ENCODE measurements at places on chromosomes 11 and 22.

DNA sequence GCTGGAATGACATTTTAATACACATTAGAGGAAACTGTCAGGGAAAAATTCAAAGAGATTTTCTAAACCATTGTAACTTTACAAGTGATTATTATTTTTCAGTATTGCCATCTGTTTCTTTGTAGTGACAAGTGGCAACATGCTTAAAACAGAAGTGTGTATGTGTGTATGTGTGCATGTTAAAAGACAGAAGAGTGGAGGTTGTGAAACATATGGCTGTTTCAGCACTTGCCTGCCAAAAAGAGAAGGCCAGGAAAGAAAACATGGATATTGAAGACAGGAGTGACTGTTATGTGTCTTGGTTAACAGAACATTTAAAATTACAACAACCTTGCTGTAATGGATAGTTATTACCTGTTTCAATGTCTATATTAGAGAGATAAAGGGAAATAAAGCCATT lies 24.3 kb upstream of the VWA5A start:
- no peak for DNase-seq

GRCh38 chr22:32961497-32961896 lies 96.7 kb downstream of the SYN3 start:
- DNase-seq = no peak

DNA sequence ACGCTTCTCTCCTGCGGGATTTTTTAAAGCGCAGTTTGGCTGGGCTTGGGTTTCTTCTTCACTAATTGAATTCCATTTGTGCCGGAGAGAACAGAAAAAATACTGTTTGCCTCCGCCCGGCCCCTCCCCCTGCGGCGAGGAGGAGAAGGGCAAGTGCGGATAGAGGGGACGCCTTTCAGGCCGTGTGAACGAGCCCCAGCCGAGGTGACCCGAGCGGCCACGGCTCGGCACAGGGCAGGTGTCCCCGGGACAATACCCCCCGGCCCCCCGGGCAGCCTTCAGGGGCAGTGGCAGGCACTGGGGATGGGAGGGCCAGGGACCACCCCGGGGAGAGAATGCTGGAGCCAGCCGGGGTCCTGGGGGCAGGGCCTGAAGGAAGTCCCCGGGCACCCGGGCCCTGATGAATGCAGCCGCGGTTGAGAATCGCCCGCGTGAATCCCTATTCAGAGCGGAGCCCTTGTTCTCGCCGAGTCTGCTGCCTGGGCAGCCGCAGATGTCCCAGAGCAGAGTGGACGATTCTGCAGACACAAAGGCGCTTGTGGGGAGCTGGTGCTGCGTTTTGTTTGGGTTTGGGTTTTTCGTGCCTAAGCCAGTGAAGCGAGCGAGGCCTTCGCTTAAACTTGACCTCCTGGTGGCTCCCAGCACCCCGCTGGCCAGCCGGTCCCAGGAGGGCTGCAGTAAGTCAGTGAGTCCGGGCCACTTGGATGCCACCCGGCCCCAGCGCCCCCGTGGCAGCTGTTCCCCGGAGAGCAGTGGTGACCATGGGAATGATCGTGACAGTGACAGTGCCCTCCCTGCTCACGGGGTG lies 96.0 kb downstream of the WNT7B start:
- DNase-seq = no peak

GRCh38 chr11:27573024-27573423 lies 66.5 kb upstream of the LIN7C start:
- DNase-seq = no peak

DNA sequence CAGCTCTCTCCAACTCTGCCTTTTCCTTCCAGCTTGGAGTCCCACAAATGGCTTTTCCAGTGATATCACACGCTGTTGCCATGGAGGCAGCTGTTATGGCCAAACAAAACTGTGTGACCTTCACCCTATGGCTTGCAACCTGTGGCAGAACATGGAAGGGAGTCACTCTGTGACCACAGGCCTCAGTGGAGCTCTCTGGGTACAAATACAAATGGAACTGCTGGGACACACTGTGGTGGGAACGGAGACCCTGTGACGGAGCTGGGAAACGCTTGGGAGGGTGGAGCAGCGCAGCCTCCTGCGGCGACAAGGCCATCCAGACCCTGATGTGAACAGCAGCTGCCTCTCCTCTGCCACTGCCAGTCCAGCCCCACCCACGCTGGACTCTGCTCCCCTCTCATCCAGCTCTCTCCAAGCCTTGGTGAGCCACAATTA lies 162.5 kb downstream of the ETS1 start:
- DNase-seq = no peak

- no peak for DNase-seq
These were observed 69.2 kb downstream of the BLID start for GRCh38 chr11:122046846-122047245.

GRCh38 chr11:16367252-16367651 lies 10.9 kb upstream of the SOX6 start:
- no peak for DNase-seq

DNA sequence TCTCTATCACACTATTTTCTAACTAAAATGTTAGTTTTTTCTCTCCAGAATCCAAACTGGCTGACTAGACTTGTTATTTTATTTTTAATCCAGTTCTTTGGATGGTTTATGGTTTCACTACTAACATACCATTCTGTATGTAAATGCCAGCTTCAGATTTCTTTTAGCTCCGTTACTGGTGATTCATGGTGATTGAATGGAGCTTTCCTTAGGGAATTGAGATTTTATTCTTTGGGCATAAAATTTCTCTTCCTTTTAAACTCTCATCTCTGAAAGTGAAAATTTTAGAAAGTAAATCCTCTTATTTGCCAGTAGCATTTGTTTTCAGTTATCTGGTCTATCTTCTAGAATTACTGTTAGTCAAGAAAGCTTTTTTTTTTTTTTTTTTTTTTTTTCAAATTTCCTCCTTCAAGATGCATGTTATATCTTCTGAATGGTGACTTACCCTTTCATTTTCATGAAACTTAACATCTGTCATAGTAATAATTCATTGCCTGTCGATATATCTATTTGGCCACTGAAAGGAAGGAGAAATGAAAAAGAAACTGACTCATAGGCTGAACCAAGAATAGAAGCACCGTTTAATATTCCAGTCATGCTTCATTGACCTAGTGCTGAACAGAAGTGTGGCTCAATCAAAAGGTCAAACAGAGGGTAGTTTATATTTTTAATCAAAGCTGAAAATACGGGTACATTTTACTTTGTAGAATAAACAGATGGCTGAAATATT lies 6.4 kb downstream of the ENDOD1 start:
- DNase-seq = no peak

DNA sequence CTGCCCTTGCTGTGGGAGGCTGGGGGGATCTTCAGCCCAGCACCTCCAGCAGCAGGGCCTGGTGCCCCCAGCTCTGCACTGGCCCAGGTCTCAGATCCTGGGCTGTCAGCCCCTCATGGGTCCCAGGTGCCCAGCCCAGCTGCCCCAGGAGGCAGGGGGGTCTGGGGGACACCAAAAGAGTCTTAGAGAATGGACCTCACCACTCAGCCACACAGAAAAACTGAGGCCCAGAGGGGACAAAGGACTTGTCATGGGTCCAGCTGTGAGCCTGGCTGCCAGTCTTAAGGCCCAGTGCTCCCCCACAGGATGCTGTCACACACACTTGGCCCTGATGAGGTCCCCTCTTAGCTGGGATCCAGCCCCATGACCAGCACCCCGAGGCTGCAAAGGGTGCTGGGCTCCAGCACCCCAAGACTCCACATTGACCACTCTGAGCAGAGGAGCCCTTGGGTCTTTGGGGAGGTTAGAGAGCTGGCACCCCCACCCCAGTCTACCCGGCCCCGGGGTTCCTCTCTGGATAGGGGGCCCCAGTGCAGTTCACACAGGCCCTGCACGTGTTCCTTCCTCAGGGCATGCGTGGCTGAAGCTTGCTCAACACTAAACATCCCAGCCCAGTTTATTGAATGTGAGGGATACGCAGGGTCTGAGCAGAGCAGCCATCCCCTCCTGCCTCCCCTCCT lies 54.4 kb downstream of the IGLL5 start:
- DNase-seq = no peak

GRCh38 chr22:23071230-23072076 lies 1.1 kb downstream of the GNAZ start:
- DNase-seq = no peak

GRCh38 chr22:21961886-21962654 lies 9.4 kb upstream of the PPM1F start:
- no peak for DNase-seq

DNA sequence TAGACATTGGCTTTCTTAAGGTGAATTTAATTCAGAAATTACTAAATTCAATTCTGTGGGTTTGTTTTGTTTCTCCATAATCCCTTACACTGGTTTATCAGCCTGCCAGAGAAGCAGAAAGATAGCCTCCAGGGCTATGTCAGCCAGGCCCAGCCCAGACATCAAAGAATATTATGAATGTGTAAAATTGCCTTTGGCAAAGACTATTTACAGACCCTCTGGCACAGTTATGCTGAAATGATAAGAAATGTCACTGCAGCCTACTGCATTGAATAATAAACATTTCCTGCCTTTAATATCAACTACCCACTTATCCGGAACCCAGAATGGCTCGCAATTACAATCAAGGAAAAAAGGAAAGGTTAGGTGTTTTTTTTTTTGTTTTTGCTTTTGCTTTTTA lies 562.5 kb upstream of the LRRC4C start:
- DNase-seq = no peak

DNA sequence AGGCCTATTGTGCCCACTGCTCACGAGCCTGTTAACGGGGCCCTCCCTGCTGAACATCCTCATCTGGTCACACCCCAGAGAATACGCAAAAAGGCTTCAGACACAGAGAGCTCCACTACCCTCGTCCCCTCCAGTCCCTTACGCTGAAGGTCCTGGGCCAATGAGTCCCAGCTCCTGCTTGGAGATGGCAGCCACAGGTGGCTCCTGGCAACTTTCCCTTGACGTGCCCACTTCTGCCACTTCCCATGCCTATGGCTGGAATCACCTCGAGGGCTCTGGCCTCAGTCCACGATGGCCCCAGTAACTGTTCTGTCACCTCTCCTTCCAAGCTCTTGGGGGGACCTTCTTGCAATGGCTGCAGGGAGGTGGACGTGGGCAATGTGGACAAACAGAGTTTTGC lies 12.7 kb downstream of the PHF21B start:
- no peak for DNase-seq

DNA sequence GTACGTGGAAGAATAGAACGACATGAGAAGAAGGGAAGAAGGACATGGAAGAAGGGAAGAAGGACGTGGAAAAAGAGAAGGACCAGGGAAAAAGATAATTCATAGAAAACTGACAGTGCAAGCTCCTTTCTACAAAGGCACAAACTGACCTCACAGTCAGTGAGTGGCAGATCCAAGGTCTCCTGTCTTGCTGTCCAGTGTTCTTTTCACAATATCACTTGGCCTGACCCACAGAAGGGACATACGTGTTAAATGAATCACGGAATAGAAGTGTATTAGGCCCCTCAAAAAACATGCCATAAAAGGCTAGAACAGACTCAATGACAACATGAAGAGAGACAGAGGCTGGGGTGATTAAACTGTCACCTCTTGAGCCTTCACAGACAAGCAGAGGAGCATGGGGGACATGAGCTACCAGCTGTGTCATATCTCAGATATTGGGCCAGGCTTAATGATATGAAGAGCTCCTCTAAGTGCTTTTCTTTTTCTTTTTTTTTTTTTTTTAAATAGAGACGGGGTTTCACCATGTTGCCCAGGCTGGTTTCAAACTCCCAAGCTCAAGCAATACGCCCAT lies 4.6 kb downstream of the ASCC2 start:
- DNase-seq = no peak

DNA sequence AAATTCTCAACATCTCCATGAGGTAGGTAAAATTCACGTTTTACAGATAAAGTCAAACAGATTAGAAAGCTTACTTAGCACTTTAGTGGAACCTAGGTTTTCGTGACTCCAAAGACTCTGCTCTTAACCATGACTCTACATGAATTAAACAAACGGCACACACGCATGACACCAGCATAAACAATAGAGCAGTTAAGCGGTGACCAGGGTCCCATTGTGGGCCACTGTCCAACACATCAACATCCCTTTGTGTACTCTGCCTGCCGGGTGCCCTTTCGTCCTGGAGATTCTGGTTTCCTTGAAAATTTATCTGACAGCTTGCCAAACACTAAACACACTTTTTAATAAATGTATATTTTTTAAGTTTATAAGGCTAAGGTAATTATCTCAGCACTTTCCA lies 941.7 kb downstream of the OPCML start:
- DNase-seq = no peak

GRCh38 chr11:66529655-66530054 lies 16.2 kb downstream of the ZDHHC24 start:
- DNase-seq = no peak

- no peak for DNase-seq
These were observed 11.7 kb upstream of the FOLR2 start for GRCh38 chr11:72204886-72205285.

Measured in effector memory CD4-positive, alpha-beta T cell (primary cell).